ENCODE measurements at places on chromosomes 3 and 15.

DNA sequence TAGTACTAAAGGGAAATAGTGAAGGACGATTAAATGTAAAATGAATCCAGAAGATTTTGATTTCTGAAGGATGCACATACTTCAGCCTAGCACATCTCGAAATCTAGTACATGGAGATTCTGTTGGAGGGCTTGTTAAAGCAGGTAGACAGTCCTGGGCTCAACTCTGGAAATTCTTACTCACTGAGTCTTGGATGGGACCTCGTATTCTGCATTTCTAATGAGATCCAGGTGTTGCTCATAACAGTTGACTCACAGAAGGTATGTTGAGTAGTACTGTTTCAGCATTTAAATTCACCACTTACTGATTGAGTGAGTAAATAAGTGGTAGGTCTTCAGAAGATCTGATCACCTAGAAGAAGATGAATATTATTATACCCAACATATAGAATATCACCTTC, 623.4 kb upstream of the SGO1 start:
- no peak for DNase-seq

DNA sequence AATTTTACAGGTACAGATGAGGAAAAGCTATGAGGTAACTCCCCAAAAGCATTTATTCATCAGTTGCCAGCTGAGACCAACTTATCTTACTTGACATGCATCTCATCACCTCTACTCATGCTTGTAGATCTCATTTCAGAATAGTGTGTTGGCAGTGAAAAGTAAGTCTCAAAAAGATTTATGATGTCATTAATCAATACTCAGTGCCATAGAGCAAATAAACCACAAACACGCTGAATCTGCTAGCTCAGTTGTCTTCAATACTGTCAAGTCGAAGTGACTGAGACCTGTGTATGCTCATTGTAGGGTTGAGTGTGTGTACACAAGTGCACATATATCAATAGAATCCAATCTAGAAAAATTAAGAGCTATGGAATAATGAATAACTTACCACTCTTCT, 413.5 kb downstream of the CNTN3 start:
- no peak for DNase-seq

DNA sequence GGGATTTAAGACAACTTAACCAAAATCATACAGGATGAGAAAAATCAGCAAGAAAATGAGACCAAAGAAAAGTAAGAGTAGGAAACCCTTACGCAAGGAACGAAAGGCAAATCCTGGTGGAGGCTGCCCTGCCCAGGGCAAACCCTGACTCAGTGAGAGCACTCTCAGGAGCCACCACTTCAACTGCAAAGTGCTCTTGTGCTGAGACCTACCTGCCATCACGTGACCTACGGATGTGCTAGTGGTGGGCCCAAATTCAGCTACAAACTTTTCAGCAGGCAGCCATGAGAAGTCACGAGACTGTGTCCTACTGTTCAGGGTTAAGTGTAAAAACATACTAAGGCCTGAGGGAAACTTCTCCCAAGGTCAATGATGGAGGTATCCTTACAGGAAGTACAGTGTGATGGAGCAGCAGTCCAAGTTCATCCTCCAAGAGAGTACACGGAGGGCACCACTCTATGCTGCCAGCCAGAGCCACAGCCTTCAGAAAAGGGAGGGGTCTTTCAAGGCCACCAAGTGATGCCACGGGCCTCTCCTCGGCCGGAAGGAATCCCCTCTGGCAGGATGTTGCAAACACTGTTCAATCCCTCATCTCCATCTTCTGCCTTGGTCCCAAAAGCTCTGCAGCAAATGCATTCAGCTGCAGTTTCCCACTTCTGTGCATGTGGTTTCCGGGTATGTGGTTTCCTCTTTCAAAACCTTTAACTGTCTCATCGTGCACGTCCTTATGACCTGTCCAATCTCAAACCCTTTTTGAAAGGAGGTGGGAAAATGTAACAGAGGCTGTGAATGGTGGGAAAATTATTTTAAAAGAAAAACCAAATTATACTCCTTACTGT, 9.5 kb downstream of the CHSY1 start:
- peak; percentile 86 for DNase-seq

DNA sequence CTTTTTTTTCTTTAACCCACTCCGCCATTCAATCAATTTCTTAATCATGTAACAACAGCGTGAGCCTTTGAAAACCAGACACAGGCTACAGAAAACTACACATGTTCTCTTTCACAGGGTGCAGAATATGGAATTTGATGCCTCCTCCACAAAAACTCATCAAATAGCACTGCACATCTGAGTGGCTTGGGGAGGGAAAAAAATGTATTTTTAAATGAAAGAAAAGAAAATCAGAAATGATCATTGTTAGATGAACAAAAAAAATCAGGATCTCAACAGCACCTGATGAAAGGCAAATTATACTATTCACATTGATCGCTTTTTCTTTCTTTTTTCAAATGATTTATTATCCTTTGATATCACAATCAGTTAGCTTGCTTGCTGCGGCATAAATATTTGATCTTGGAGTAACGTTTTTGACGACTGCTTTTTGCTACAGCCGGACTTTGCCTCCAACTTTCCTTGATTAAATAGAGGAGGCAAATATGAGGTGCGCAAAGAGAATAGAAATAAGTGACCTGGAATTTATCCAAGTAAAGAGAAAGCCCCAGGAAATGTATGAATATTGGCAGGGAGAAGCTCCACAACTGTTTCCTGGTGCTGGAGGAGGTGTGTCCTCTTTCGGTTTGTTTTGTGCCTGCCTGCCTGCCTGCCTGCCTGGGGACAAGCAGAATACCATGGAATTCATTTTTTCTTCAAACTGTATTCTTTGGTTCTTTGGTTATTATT, 63.1 kb downstream of the EDEM1 start:
- DNase-seq, result no peak

DNA sequence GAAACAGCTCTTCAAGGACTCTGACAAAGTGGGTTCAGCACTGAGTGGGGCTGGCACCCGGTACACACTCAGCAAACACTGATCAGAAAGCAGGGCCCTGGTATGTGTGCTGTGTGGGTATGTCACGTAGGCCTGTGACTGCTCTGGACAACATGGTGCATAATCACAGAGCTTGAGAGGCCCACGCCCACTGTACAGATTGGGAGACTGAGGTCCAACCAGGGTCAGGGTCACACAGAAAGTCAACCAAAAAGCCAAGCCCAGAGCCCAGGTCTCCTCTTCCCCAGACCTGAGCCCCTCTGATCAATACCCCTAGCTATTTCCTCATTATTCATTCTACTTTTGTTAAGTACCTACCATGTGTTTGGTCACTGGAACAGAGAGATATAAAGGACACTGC, 166.1 kb upstream of the LINGO1 start:
- DNase-seq, result no peak

GRCh38 chr3:26962492-26963360, 340.2 kb downstream of the LRRC3B start:
- no peak for DNase-seq

DNA sequence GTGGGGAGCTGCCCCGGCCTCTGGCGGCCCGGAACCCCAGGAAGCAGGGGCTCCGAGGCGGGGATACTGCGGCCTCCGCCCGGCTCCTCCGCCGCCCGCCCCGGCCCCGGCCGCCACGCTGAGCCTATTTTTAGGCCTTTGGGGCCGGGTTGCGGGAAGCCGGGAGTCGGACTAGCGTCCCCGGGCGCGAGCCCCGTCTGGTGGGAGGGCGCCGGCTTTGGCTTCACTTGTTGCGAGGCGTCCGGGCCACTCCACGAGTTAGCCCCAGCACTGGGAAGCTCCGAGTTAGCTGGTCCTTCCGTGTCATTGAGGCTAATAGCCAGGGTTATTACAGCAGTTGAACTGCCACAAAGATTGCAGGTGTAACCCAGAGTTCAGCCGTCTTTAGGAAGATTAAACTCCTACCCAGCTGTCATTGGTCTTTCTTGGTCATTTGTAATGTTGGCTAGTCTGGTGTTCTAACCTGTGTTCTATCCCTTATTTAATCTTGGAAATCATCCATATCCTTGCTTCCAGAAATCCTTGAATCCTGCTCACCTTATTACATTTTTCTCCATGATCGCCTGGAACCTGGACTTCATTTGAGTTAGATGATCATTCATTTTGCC, 791 bp downstream of the GYG1 start:
- DNase-seq, result peak; percentile 7

- DNase-seq, result no peak
Observed at GRCh38 chr15:98782801-98783200, 134.5 kb downstream of the IGF1R start.

GRCh38 chr3:12984023-12984823, 89.0 kb downstream of the IQSEC1 start:
- peak; percentile 43 for DNase-seq

DNA sequence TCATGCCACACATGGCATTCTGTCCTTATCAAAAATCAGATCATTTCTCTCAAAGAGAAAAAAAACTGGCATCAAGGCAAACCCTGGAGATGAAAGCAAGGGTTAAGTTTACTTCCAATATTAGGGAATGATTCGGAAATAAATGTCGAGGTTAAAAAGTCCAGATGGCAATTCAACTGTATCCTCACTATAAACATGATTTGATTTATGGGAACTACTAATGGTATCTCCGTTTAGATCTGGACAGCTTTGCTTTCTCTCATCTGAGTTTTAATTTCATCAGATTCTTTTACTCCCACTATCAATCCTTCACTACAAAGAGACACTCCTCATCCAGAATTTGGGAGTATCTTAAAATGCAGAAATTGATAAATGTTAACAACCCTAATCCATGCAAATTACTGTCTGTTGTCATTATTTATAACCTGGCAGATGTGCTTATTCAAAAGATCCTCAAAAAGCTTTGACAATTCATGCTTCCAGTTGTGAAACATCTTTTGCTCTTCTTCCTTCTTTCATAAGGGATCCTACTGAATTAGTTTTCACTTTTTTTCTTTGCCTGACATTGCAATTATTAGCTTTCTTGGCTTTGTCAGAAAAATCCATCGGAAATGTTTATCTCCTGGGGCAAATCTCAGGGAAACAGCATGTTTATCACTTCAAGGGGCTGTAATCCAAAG, 903.2 kb downstream of the MCTP2 start:
- no peak for DNase-seq

- DNase-seq, result no peak
Observed at GRCh38 chr3:104244680-104245220, 1122.0 kb upstream of the ALCAM start.

DNA sequence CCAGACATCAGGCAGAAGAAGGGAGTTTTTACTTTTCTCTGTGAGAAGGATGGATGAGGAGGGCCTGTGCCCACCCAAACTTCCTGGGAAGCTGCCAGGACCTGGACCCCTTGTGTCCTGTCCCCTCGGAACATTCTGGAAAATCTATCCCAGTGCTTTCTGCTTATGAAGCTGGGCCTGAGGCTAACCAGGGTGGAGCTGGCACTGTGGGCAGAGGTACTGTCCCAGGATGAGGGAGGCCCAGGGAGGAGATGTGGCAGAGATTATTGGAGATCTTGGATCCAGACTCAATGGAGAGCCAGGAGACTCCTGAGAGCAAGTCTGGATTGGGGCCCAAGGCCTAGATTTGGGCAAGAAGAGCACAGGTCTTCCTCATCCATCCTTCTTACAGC, 44.4 kb downstream of the SPSB4 start:
- DNase-seq, result no peak

DNA sequence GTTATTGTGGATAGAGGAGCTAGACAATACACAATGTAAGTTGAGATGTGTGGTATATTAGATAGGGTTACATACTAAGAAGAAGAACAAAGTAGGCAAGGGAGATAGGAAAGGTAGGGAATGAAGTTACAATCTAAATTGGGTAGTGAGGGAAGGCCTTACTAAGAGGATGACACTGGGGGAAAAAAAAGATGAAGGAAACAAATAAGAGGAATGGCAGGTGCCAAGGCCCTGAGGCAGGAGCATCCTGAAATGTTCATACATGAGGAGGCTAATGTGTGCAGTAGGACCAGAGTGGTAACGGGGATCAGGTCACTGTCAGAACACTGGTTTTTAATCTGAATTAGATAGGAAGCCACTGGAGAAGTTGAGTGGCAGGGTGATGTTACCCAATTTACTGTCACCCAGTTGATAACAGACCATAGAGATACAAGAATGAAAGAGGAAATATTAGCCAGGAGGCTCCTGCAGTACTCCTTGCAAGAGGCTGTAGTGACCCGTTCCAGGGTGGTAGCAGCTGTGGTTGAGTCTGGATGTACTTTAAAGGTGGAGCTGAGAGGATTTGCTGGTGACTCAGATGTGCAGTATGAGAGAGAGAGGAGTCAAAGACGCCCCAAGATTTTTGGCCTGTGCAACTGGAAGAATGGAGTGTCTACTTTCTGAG, 14.4 kb downstream of the RTP1 start:
- no peak for DNase-seq

GRCh38 chr3:19213603-19214220, 65.4 kb downstream of the KCNH8 start:
- DNase-seq, result no peak

DNA sequence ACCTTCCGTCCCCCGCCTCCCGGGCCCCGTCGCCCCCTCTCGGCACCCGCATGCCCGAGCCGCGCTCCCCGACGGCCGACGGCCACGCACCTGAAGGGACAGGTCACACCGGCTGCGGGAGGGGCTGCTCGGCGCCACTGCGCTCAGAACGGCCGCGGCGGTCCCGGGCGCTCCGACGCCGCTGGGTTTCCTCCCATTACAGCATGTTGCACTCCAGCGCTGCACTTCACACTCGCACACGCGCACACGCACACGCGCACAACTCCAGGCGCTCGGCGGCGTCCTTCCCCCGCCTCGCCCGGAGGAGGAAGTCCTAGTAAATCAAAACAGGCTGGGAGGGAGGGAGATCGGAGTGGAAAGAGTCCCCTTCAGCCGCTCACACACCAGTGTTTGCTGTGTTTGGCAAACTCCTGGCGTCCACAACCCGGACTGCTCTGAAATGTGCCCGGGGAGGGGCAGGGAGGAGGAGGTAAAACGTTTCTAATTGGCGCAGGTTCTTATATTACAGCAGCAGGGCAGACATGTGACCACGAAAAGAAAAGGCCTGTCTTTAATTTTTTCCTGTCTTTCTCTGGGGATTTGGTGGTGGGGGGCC, 76.7 kb upstream of the VGLL4 start:
- peak; percentile 31 for DNase-seq

GRCh38 chr15:95265419-95265997, 1034.1 kb downstream of the MCTP2 start:
- DNase-seq, result no peak

GRCh38 chr3:188584162-188584529, 430.2 kb downstream of the LPP start:
- DNase-seq, result peak; percentile 30

GRCh38 chr3:85725809-85726208, 767.0 kb downstream of the CADM2 start:
- DNase-seq, result no peak

- no peak for DNase-seq
Observed at GRCh38 chr3:72344647-72345046, 503.6 kb downstream of the SHQ1 start.

All from CD4-positive, alpha-beta T cell (primary cell).